Activated naive CD8-positive, alpha-beta T cell treated with anti-CD3 and anti-CD28 coated beads for 36 hours (primary cell): ENCODE measurements at places on chromosomes 1 and 21. TPM values are rescaled to one million over a fixed set of nuclear protein-coding genes. Genes with fewer than 3 reads are reported as not detected.

GRCh38 chr1:246279402-246279801 lies 227.7 kb downstream of the SMYD3 start:
- peaks cover 8% of the 10 kb centered on the region for H3K36me3 ChIP-seq
- H3K4me1 ChIP-seq = no peaks in the 10 kb centered on the region
- DNase-seq = no peak
- no peak overlapping the region for H3K4me3 ChIP-seq

DNA sequence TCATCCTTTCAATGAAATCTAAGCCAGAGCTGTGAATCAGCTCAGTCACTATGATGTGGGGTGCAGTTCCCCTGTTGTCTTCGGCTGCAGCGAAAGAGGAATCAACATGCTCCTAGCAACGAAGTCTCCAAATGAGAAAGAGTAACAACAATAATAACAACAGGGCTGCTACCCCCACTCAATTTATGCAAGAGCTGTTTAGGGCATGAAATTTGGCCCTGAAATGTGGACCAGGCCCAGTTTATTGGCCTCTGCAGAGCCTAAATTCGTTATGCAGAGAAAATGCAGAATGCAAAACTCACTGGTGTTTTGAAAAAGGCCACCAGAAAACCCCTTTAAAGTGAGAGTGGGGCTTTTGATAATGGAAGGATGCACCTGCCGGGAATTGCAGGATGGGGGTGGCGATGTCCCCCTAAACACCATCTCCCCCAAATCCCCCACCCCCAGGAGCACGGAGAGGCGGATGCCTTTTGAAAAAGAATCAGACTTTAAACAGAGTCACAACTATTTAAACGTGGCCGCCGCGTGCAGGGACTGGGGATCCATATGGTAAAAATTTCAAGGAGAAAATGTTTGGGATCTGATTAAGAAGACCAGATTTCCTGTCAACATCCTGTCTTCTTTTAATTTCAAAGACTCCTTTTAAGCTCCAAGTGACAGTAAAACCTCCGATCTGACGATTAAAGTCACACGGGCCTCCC lies 1.9 kb downstream of the RUNX3 start:
- peak overlapping the region; percentile 95 for H3K27ac ChIP-seq
- H3K4me3 ChIP-seq = peak overlapping the region; percentile 97
- H3K36me3 ChIP-seq = peaks cover 72% of the 10 kb centered on the region
- no peak for DNase-seq

- H3K36me3 ChIP-seq = peaks cover 26% of the 10 kb centered on the region
- no peaks in the 10 kb centered on the region for H3K27me3 ChIP-seq
- DNase-seq = no peak
Measured at GRCh38 chr1:13701271-13701640, 1.3 kb downstream of the PRDM2 start.

- DNase-seq = peak; percentile 43
- peaks cover 39% of the 10 kb centered on the region for H3K4me1 ChIP-seq
- H3K27me3 ChIP-seq = no peaks in the 10 kb centered on the region
- peaks cover 23% of the 10 kb centered on the region for H3K36me3 ChIP-seq
- peak overlapping the region; percentile 92 for H3K27ac ChIP-seq
- H3K4me3 ChIP-seq = peak overlapping the region; percentile 51
Measured at GRCh38 chr1:12088607-12089006, 25.5 kb downstream of the TNFRSF8 start.

- H3K27ac ChIP-seq = no peak overlapping the region
- peaks cover 3% of the 10 kb centered on the region for H3K27me3 ChIP-seq
- no peak overlapping the region for H3K4me3 ChIP-seq
- no peak for DNase-seq
Measured at GRCh38 chr1:70719154-70719553, 308.1 kb downstream of the CTH start.

DNA sequence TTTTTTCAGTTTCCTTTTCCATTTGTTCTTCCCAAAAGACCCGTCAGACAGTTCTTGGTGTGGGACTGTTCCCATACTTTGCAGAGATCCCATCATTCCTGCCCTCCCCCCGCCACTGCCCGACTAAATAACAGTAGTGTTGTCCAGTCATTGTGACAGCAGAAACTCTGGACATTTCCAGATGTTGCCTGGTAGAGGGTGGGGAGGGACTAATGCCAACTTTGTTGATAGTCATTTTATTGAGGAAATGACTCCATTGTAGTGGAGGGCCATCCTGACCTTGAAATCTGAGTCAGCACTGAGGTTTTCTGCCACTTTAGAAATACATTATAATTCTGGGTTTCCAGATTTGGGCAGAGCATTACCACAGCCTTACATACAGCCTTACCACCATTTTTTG lies 85.4 kb downstream of the CEP350 start:
- H3K27ac ChIP-seq = no peak overlapping the region
- H3K36me3 ChIP-seq = peaks cover 16% of the 10 kb centered on the region
- H3K4me1 ChIP-seq = peaks cover 1% of the 10 kb centered on the region

DNA sequence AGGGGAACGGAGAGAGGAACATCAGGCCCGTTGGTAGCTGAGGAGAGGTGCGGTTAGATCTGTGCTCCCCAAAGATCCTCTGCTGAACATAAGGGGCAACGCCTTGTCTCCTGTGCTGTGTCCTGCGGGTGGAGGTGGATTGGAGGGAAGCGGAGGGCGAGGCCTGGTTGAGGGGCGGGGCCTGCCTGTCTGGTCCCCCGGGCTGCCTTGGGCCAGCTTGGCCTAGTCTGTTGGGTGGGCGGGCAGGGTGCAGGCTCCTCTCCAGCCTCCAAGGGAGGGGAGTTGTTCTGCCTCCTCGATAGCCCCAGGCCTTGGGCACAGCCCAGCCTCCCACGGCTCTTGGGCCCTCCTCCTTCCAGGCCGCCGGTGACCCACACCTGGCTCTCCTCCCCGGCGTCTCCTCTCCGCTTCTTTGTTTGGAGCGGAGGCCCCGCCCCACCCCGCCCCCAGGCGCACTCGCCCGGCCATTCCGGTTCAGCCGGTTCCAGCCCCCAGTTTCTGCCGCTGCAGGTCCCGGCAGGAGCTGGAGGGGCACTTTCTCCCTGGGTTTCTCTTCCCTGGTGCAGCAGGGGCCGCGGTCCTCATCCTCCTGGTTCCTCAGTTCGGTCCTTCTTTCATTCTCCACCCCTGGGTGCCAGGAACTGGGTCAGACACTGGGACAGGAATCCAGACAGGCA lies 19.4 kb downstream of the PTPRF start:
- H3K4me3 ChIP-seq = no peak overlapping the region
- H3K36me3 ChIP-seq = no peaks in the 10 kb centered on the region
- DNase-seq = peak; percentile 20
- no peak overlapping the region for H3K27ac ChIP-seq
- peaks cover 4% of the 10 kb centered on the region for H3K4me1 ChIP-seq

GRCh38 chr1:109479311-109479710 lies 4.4 kb upstream of the ATXN7L2 start:
- H3K27ac ChIP-seq = no peak overlapping the region
- peaks cover 2% of the 10 kb centered on the region for H3K36me3 ChIP-seq
- H3K4me3 ChIP-seq = no peak overlapping the region
- H3K27me3 ChIP-seq = peaks cover 23% of the 10 kb centered on the region
- DNase-seq = no peak
- peaks cover 20% of the 10 kb centered on the region for H3K4me1 ChIP-seq

GRCh38 chr1:24102961-24103360 lies 9.0 kb downstream of the MYOM3 start:
- no peaks in the 10 kb centered on the region for H3K4me1 ChIP-seq
- no peak overlapping the region for H3K4me3 ChIP-seq

SHE gene
- not detected for total RNA-seq

TXNIP gene
- total RNA-seq = 231 TPM

CENPF gene
- total RNA-seq = 70.6 TPM

DIRAS3 gene
- total RNA-seq = 0.47 TPM

PTPN22 gene
- 67.9 TPM for total RNA-seq

LAX1 gene
- 28.9 TPM for total RNA-seq
